Upper lobe of left lung (tissue), 6 donors: ENCODE measurements at places on chromosomes 2 and 18.

DNA sequence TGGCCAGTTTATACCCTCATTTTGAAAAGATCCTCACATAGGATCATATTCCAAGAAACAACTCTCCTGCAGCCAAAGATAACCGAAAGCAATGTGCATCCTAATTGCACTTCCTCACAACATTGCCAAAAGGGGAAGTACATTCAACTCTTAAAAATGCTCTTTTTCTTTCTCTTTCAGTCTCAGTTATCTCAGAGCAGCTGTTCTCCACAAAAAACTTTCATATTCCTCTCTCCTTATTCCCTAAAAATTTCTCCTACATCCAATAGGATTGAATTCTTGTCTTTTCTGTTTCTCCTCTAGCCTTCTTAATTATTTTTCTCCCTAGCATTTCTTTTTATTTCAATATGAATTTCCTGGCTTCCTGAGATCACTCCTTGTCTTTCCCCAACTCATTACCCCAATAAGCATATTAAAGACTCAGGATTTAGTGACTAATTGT, 7.4 kb upstream of the VRK2 start:
- DNase-seq, result no peak

DNA sequence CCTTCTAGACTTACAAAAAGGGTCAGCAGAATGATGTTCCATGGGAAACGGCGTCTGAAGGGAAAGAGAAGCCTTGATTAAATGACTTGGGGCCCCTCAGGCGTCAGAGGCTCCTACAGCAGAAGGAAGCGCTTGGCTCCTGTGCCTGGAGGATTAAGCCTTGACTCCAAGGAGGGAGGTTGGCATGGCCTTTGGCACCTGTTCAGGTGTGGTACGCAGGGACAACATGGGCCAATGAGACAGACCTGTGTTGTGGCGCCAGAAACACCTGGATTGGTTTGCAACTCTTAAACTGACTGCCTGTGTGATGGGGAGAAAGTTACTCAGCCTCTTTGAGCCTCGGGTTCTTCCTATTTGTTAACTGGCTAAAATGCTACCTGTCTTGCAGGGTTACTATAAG, 7.6 kb downstream of the PNKD start:
- DNase-seq, result no peak

GRCh38 chr2:240557808-240558207, at the start of gene ANKMY1:
ANKMY1 (minus strand) TSS chr2:240557988; CDS start chr2:240557335, 653 bp downstream.
- peak; percentile 70 for DNase-seq

DNA sequence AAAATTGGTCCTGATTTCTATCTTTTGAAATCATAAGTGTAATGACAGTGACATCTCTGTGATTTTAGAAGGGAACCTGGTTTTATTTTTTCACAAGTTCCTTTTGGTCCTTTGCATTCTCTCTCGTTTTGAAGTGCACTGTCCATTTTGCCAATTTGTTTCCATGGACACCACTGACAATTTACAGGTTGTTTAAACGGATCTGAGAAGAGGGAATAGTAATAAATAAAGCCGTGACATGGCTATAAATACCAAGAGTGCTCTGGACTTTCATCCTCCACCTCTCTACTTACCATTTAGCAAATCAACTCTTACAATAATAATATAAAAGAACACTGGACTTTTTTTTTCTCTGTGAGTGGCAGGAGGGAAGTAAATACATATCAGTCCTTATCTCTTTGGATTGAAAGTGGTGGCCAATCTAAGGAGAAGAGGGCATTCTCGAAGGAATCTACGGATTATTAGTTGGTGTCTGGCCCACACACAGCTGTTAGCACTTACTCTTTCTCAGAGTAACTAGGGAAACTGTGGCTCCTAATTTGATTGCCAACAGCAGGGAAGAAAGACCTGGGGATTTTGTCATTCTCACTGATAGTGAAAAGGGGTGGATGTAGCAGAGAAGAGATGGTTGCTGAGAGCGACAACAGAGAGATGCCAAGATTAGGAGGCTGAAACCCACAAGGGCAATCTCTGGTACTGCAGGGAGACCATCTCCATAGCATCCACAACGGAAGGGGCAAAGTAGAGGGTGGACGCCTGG, 108.7 kb upstream of the FSHR start:
- no peak for DNase-seq

GRCh38 chr18:22026362-22026761, 143.0 kb upstream of the GATA6 start:
- DNase-seq, result no peak

- no peak for DNase-seq
Measured at GRCh38 chr2:224401641-224402342, at the start of gene FAM124B. FAM124B (minus strand) TSS chr2:224402107; CDS start chr2:224401768, 339 bp downstream.

- no peak for DNase-seq
Measured at GRCh38 chr18:73670039-73670438, 477.6 kb downstream of the FBXO15 start.

DNA sequence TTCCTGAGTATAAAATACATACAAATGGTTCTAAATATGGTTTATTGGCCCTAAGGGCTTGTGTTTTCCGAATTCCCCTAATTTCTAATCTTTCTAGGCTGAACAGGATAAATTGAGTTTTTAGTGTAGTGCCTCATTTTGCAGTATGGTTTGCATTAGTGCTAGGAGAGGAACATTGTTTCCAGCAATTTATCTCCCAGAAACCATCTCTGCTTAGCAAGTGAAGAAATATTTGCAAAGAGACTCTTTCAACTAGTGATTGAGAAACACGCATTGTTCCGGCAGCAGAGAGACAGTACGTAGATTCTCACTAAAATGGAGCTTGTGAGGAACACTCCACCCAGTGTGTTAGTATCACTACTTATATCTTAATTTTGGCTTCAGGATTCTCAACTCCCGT, 177.8 kb upstream of the EPAS1 start:
- DNase-seq, result no peak

GRCh38 chr2:68766376-68766845, 31.8 kb downstream of the ARHGAP25 start:
- DNase-seq, result no peak

GRCh38 chr2:182319556-182320505, 107.0 kb downstream of the PDE1A start:
- no peak for DNase-seq

DNA sequence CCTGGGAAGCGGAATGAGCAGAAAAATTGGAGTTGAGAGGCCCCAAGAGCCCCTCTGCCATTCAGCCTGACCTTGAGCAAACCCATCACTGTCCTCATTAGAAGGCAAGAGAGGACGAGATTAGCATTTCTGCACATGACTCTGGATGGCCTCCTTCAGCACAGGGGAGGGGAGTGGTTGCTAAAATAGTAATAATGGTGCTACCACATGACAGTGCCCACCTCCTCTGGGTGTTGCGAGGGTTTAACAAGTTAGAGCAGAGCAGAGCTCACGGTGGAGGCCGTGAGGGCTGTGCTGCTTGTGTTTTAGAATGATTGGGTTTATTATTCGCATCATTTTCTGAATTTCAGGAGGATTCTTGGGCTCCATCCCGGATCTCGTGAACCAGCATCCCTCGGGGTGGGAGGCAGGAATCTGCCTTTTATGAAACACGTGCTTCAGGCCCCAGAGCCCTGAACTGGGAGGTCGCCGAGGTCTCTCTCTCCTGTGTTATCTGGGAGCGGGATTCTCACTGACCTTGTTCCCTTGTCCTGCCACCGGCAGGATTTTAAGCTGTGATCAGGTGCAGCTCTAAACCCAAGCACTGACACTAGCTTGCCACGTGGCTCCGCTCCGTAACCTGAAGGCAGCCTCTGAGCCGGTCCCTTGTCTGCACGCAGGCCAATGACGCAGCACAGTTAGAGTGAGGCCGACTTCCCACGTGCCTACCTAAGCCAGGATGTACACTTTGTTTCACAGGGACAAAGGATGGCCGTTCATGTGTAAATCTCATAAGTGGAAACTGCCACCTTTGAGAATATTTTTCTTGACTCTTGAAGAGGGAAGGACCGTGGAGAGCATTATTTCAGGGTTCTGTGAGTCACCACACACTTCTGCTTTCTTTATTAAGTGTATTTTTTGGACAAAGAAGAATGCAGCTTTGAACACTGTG, 142.3 kb downstream of the ACOXL start:
- DNase-seq, result no peak

- no peak for DNase-seq
Measured at GRCh38 chr2:241620419-241620769, 16.6 kb downstream of the THAP4 start.

GRCh38 chr2:134281815-134282419, 28.0 kb downstream of the MGAT5 start:
- no peak for DNase-seq
